ENCODE measurements at places on chromosomes 7 and 10.

GRCh38 chr10:133405272-133405671 is 11.3 kb downstream of the MTG1 start:
- no peak for DNase-seq

DNA sequence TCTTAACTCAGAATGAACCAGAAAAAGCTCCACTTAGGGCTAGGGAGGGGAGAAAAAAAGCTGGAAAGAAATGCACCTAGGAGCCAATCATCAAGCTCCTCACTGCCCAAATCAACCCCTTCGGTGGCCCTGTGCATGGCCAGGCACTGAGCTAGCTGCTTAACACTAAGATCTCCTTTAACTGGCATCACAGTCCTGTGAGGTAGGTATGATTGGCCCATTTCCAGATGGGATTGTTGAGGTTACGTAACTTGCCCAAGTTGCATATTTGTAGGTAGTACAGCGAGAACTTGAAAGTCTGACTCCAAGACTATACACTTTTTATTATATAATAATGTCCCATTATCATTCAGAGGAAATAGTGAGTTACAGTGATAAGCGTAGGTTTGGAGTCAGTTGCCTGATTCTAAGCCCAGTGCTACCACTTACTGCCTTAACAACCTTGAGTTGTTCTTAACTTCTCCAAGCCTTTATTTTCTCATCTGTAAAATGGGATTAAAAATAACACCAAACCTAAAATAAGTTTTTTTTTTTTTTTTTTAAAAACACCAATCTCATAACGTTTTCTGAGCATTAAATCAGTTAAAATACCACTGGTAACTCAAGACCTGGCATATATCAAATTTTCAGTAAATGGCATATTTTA is 37.2 kb upstream of the ACSL5 start:
- no peak for DNase-seq

- DNase-seq = no peak
Observed at GRCh38 chr10:22722626-22723169, 8.3 kb upstream of the PIP4K2A start.

DNA sequence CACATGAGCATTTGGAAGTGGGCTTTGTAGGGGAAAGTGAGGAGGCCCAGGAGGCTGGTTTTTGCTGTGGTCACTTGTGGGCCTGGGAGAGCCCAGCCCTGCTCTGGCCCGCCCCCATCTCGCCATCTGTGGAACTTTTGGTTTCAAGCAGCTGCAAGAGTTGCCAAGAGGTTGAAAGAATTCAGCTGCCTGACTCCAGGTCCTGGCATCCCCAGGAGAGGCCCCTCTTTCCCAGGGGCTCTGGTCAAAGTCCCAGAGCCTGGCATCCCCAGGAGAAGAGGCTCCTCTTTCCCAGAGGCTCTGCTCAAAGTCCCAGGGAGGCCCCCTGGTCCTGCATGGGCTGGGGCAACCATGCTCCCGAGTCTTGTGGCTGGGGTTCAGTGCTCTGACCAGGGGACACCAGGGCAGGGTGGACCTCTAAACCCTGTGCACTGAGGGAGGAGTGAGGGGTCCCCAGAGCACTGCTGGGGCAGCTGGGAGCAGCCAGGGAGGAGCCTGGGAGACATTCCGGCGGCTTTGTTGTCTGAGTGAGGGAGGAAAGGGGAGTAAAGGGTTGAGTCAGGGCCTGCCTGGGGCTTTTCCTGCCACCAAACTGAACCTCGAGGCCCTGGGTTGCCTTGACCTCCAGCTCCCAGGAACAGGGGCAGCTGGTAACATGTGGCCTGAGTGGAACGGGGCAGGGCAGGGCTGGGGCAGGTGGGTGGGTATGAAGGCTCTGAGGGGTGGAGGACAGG is 27.7 kb upstream of the CSGALNACT2 start:
- no peak for DNase-seq

- DNase-seq = no peak
Observed at GRCh38 chr10:46523962-46524471, 32.4 kb downstream of the GPRIN2 start.

DNA sequence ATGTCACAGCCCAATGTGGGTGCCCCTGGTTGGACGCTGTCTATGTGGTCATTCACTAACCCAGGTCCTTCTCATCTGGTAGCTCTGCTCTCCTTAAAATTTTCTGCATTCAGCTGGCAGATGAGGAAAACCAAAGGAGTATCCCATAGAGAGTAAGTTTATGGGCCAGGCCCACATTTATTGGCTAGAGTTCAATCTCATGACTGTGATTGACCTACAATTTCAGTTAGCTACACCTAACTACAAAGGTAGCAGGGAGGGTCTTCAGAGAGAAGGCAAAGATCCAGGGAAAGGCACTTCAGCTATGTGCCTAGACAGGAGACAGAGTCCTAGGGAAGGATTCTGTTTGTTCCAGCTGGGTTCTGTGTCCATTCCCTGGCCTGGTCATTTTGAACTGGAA is 23.7 kb upstream of the PPIF start:
- DNase-seq = no peak

GRCh38 chr7:84191842-84192241 is 2.7 kb downstream of the SEMA3A start:
- no peak for DNase-seq
